ENCODE measurements at places on chromosomes 2 and 18.

GRCh38 chr2:67258831-67259230 is 138.3 kb upstream of the ETAA1 start:
- DNase-seq: no peak

- no peak for DNase-seq
Measured at GRCh38 chr2:72235497-72236415, 88.1 kb upstream of the CYP26B1 start.

DNA sequence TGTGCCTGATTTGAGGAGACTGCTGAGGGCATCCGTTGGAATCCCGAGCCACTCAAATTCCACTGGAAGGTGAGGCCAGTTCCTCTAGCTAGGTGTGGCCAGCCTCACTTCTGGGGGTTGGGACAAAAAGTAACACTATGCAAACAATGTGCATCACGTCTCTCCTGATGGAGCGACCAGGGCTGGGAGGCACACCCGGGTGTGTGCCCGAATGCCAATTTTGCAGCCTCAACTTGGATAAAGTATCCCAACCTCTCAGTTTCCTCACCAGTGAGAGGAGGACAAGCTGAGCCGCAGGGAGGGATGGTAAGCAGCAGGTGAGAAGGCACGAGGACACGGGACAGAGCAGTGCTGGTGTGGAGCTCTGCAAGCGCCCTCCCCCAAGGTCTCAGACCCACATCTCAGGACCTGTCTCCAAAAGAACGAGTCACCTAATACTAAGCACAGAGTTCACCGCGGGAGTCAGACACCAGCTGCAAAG is 218.3 kb downstream of the HAUS1 start:
- no peak for DNase-seq

DNA sequence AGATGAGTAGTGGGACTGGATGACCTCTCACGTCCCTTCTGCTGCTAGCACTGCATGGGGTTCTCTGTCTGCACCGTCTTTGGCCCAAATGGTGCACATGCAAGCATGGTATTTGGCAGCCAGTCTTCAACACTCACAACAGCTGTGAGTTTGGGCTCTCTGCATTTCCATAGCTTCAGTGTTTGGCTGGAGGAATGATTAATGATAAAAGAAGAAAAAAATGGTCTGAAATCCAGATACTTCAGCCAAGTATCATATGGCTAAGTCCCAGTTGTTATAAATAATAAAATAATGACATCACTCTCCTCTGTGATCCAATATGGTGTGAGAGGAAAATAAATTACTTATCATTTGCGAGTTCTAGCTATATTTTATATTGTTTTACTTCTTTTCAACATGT is 173.3 kb downstream of the DCDC2C start:
- DNase-seq: no peak

DNA sequence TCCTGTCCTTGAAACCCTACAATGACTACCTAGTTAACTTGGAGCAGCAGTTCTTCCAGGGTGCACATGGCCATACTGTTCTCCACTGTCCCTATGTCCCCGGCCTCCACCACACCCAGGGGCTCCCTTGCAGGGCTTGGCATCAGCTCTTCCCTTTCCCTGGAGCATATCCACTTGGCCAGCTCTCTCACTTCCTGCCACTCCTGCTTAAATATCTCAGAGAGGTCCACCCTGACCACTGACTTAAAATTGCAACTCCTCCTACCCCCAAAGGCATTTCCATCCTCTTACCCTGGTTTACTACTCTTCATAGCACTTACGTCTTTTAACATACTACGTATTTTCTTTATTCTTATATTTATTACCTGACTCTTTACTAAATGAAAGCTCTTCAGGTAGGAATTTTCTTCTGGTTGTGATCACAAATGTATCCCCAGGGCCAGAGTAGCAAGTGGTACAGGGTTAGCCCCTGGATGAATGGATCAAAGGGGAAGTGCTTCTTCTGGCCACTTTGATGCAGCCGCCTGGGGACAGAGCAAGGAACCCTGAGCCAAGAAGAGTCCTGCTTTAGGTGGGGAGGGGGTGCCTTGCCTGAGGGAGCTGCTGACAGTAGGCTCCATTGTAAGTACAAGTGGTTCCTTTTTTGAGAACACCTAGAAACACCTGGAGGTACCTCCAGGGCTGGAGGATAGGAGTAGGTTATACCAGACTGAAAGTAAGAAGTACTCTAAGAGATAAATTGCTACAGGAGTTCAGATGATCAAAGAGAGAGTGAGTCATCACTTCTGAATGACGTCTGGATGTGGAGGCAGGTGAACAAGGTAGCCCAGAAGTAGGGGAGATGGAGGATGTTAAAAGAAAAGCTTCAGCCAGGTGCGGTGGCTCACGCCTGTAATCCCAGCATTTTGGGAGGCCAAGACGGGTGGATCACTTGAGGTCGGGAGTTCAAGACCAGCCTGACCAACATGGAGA is 82.2 kb downstream of the SOCS6 start:
- no peak for DNase-seq

GRCh38 chr18:9428301-9428706 is 47.0 kb upstream of the RALBP1 start:
- no peak for DNase-seq

DNA sequence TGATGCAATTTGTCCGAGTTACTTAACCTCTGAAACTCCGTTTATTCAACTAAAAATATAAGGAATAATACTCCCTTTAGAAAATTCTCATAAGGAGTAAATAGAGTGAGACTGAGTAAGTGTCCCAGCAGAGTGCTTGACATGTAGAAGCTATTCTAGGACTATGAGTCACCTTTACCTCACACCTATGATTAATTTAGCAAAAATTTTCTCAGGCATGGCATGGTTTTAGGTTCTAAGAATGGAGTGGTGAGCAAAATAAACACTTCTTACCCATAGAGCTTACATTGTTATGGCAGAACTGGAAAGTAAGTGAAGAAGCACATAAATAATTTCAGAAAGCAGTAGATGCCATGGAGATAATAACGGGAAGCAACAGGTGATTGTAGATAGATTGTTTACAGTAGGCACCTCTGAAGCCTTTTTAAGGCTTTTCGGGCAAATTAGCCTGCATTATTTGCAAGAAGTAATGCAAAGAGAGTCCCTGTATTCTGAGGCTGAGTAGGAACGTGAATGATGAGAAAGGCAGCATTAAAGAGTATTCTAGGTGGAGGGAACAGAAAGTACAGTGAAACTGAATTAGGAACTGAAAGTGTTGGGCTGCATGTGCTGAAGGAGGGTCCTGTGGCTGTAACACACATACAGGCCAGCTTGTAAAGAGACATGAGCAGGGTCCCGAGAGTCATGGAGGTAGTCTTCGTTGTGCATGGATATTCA is 209.2 kb downstream of the ZNF407 start:
- no peak for DNase-seq

DNA sequence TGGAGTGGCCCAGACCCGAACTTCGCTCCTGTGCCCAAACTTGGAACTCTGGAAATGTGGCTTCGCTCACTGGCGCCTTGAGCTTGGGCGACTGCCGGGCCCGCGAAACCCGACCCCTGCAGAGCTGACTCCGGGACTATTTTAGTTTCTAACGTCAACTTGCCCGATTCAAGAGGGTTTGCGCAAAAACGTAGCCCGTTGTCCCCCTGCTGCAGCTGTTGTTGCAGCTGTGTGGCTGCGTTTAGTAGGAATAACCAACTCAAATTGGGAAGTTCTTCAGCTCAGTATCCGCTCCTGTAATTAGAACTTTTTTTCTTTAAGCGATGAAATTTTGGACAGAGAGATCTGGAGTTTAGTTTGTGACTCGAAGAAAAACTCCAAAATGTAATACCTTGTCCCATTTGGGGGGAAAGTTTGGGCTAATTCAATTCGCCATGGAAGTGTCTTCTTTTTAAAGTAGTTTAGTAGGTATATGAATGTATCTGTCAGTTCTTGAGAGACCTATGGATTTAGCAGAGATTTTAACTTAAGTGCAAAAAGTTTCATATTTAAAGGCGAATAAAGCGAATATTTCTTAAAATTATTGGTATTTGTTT is 559 bp downstream of the MYL12A start:
- DNase-seq: no peak

- no peak for DNase-seq
Measured at GRCh38 chr2:30448866-30449265, 1.8 kb downstream of the LCLAT1 start.

- DNase-seq: no peak
Measured at GRCh38 chr2:219171231-219171651, 1.4 kb upstream of the SLC23A3 start.

DNA sequence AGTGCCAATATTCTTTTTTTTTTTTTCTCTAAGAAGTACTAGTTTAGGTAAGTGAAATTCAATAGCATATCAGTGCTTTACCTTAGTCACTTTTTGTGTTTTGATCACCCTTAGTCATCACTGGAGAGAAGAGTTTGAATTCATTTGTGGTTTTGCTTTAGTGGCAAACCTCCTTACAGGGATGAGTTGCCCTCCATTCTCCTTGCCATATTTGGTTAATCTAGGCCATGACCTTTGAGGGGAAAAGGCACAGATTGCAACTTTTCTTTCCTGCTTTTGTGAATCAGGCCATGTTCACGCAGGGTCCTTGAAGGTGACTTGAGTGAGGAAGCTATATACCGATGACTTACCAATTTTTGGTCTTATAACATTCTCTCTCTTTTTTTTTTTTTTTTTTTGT is 34.4 kb downstream of the PLEKHA3 start:
- DNase-seq: no peak

- no peak for DNase-seq
Measured at GRCh38 chr2:214185546-214185945, 225.3 kb upstream of the VWC2L start.

DNA sequence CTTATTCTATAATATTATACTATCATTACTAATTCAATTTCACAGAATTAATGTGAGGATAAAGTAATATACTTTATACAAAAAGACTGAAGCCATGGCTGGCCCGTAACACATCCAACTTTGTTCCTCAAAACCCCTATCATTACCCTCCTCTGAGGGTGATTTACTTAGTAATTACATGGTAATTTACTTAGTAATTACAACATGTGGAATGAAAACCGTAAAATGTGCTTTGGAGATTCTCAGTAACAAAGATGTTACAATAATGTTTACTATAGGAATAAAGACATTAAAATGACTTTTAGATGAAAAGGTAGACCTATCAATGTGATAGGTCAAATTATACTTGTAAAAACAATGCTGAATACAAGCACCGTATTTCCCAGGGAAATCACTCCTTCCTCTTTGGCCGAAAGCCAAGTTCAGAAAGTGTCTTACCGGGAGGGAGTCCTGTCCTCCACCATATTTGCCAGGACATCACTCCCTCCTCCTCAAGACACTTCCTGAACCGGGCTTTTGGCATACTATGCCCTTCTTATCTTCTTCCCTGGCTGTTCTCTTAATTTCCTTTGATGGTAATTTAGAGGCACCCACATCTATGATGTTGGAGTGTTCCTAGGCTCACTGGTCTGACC is 1047.8 kb downstream of the SOCS6 start:
- no peak for DNase-seq

DNA sequence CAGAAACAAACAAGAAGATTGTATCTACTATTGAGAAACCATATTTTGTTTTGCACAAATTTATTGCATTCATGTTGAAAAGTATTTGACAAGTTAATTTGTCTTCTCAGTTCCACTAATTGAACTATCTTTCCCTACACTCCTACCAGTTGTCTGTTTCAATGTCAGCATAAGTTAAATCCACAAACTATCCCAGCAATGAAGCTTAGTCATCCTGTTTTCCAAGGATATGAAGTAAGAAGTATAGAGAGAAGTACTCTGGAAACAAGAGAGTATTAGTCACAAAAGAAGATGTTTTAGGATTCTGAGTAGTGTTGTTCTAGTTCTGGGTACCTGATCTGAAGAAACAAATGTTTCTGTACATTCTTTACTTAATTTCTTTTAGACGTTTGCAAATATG is 261.6 kb upstream of the ZNF804A start:
- no peak for DNase-seq

- no peak for DNase-seq
Measured at GRCh38 chr2:85954192-85954589, 65.4 kb upstream of the ST3GAL5 start.

DNA sequence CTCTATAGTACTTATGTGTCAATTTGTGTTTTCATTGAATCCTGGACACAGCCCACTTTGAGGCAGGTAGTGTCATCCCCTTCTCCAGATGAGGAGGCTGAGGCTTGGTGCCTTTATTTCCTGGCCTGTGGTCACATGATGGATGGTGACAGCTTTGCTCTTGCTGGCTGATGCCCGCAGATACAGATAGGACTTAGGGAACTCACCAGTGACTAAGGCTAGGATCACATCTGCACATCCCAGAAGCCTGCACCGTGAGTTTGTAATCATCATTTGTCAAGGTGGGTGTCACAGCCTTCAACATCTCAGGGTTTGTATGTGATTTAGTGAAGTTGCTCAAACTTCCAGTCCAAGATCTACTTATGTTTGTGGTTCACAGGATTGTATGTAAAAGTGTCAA is 295.1 kb upstream of the RAB12 start:
- no peak for DNase-seq

DNA sequence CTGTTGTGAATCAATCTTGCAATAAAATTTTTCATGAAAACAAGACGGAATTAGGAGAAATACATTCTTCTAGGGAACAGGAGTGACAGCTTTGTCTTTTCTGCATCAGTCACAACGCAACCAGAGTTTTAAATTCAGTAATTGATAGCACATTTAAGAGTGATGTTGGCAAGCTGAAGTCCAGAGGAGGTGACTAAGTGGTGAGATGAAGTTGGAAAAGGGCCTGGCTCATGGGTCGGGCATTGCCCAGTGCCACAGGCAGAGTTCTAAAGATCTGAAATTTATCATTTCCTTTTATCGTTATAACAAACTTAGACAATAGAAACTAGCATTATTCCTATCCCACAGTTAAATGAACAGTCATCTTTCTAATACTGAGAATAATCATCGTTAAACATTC is 764.6 kb upstream of the ZEB2 start:
- no peak for DNase-seq

- no peak for DNase-seq
Measured at GRCh38 chr2:157150747-157151146, 106.8 kb upstream of the GALNT5 start.

DNA sequence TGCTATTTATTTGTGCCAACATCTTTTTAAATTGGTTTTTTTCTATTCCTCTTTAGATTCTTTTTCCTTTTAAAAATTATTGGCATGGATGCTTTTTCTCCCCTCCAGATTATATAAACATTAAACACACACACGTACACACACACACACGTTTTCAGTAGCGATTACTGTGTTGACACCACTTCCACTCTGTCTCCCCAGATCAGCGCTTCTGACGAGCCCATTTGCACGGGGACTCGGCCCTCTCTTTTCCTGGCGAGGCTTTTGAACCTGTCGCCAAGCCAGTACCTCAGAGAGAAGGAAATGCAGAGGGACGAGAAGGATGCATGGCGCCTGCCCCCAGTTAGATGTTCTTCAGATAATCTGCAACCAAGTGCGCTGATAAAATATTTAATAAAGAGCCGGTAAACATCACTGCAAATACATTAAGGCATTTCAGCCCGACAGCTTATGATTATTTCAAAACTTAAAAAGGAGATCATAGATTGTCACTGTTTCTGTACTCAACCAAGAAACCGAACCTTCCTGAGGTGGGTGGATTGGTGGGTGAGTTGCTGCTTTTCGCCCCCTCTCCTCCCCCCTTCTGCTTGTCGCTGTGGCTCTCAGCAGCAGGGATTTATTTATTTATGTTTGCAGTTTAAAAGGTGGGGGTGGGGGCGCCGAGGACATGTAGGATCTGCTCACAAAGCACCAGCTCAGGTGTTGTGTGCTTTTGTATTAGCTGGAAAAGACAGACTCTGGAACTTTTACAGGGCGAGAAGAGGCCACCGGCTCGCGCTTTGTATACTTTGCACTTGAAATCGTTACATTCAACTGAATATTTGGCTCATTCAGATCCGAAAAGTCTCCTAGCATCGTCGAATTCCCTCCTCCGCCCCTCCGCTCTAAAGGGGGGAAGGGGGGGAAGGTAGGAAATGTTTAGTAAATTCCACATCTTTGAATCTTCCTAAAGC is 787 bp upstream of the TBR1 start:
- DNase-seq: no peak

GRCh38 chr2:219252570-219252899 is 508 bp upstream of the TUBA4B start:
- DNase-seq: no peak
